ENCODE measurements at places on chromosomes 2 and 18.

- no peak for DNase-seq
Measured at GRCh38 chr18:76750269-76750668, 72.1 kb upstream of the ZNF236 start.

DNA sequence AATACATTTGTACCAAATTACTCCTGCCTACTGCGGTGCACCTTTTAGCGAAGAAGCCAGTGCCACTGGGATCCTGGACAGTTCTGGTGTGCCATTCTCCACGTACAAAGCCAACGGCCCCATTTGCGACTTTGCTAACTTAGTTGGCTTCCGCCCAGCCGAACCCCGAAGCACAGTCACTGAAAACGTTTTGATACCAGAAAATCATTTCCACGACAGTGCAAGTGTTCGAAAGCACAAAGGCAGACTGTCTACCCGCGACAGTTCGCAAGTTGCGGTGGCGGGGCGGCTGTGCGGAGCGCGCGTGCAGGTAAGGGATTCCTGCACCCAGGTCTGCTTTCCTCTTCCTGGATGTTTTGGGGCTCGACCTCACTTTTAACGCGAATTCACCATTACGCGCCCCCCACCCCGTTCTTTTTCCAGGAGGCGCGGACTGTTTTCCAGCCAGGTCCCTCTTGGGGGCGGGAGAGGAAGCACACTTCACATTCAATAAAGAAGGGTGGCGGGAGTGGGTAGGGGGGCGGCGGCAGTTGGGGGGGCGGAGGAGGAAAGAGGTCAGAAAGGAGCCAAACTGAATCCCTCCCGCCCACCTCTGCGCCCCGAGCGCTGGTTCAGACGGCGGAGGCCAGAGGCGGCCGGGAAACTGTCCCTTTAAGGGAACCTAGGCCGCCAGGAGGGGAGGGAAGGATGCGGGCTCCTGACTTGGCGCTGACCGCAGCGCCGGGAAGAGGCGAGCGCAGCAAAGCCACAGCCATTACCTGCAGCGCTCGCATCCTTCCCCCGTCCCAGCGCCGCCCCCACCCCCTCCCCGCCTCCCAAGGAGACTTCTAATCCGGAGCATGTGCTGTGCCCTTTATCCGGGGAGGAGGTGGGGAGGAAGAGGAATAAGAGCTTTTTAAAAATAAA, 107.4 kb upstream of the KCTD1 start:
- no peak for DNase-seq

DNA sequence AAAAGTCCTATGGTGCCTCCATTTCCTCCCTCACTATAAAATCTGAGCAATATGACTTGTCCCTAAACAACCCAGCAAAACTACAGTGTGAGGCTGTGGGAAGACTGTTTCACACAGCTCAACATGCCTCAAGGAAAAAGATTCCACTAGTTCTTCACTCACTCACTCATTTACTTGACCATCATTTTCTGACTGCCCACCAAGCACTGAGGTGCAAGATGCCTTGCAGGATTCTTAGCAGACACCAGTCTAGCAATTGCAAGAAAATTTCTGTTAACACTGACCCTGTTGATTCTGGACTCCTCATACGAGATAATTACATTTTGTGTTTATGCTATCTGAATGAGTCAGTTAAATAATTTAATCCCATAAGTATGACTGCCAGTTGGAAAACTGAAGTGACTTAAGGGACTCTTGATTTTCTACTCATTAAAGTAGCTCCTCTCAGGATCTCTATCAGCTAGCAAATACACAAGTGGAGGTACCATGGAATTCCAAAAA, 51.9 kb upstream of the PCBP1 start:
- no peak for DNase-seq

- DNase-seq = no peak
Measured at GRCh38 chr2:144695657-144696056, 175.7 kb upstream of the ZEB2 start.

DNA sequence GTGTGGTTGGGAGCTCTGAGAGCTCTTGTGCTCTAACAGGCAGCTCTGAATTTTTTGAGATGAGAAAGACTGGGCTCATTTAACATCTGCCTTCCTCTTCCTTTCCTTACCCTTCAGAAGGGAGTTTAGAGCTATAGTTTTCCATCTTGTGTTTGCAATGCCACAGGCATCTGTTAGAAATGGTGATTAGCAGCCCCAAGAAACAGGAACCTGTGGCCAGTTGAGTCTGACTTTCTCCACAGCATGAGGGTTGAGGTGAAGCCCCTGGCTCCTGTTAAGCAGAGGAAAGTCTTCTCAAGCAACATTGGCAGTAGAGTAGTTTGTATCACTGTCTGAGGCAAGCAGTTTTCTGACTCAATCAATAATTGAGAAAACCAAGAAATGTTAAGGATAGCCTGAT, 577.4 kb downstream of the ZEB2 start:
- DNase-seq = no peak

GRCh38 chr18:21134895-21135294, 23.3 kb upstream of the ROCK1 start:
- no peak for DNase-seq
